IPS DF 19.7 (cell line): ENCODE measurements at places on chromosomes 6 and 20.

GRCh38 chr20:35368666-35369423 lies 42.9 kb downstream of the UQCC1 start:
- DNase-seq, result no peak

DNA sequence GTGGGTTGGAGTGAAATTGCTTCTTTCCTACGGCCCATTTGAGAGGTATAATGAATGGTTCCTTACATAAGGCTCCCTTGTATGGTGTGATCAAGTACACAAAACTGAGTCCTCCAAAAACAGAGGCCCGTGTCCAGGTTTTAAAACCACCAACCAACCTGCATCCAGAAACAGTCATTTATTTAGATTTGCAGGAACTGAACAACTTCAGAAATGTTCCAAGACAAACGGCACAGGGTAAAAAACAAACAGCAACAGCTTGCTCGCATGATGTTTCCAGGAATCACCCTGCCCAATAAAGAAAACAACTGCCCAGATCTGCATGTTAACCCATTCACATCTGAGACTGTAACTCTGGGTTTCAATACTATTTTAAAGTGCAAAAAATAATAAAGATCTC lies 40.2 kb upstream of the TRAM2 start:
- DNase-seq, result no peak

GRCh38 chr6:137894779-137895385 lies 27.8 kb downstream of the TNFAIP3 start:
- no peak for DNase-seq

- DNase-seq, result no peak
Measured at GRCh38 chr6:168916576-168917211, 337.0 kb downstream of the THBS2 start.

GRCh38 chr20:32209850-32210605 lies 2.3 kb downstream of the POFUT1 start:
- DNase-seq, result no peak

DNA sequence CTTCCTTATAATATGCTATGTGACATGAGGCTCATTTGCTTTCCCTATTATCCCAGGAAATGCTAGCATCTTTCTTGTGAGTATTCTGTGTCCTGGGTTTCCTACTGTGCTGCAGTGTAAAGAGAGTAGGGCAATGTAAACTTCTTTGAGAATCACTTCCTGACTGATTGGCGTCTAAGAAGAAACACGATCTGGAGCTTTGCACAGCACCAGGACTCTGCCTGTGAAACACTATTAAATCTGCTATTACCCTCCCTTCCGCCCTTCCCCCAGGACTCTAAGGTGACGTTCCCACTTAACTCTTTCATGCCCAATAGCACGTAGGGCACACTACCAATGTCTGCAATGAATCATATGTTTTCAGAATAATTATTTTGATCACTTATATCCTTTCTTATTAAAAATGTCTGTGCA lies 607.3 kb upstream of the CITED2 start:
- no peak for DNase-seq

- no peak for DNase-seq
Measured at GRCh38 chr6:93676581-93676980, 257.2 kb upstream of the EPHA7 start.

DNA sequence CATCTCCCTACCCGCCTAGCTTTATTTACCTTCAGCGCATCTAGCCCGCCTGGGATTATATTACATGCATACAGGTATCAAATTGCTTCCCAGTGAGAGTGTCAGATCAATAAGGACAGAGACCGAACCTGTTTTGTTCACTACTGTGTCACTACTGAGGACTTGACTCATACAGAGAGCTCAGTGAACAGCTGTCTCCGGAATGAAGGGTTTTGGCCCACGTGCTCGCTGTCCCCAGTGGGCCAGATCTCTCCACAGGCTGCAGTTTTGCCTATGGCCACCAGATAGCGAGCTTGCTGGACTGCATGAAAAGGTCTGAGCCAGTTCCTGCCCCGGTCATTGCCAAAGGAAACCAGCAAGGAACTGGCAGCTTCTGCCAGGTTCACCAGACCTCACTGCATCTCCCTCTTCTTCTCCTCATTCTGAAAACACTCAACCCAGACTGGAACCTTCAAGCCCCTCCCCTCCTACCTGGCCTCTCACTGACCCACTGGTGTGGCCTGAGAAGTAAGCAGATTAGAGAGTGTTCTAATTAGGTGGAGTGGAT lies 150.8 kb downstream of the ZMYND8 start:
- no peak for DNase-seq

- no peak for DNase-seq
Measured at GRCh38 chr6:127515234-127515793, 3.8 kb downstream of the MTCL3 start.

GRCh38 chr6:2764610-2765165 lies 505 bp upstream of the WRNIP1 start:
- no peak for DNase-seq

DNA sequence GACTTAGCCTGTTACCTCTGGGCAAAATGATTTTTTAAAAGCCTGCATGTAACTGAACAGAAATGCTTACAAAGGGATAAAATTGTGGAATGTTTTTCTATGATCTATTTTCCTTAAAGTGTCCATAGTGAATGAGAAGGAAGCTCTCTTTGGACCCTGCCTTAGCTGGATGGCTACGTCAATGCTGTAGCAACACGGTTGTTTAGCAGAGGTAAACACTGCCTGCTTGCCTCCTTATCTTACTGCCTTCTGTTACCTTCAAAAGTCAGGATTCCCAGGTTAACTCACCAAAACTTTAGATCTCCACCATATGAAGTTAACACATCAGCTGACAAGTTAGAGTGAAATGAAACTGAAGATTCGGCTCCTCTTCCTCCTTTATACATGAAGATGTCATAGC lies 402.6 kb downstream of the SAMD5 start:
- DNase-seq, result no peak

GRCh38 chr6:170192905-170193304 lies 98.0 kb downstream of the DLL1 start:
- no peak for DNase-seq

GRCh38 chr6:15444881-15445280 lies 199.0 kb downstream of the JARID2 start:
- DNase-seq, result no peak

DNA sequence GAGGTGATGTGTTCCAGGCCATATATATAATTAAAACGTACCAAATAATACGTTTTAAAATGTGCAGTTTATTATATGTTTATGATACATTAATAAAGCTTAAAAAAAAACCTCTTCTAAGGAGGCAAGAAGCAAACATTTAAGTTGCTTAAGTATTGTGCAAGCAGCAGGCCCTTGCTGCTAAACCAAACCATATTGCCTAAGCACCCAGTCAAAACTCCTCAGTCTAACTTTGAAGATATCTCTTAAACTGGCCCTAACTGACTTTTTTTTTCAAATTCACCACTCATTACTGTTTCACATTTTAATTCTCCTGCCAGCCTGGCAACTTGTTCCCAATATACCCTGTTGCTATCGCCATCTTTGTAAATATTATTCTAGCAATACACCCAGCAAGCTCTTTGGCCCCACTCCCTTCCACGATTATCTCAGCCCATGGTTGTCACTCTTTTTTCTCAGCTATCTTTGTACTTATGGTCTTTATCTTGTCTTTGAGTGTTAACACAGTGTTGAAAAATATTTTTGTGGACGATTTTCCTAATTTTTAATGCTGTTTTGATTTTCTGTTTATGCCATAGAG lies 60.9 kb downstream of the C6orf58 start:
- DNase-seq, result no peak

DNA sequence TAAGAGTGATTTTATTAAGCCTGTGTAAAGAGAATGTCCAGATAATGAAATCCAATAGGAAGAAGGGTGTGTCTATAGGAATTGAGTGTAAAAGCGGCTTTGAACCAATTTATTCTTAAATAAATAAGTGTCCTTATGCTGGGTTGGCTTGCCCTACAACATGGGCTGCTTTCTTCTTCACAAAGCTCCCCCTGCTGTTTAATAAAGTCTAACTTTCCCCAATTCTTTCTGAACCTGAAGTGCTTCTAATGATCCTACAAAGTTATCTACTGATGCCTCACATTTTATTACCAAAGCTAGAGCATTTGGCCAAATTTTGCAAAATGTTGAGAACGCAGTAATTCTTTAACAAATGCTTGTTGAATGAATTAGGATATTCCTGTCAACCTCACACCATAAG lies 36.3 kb upstream of the SIRT5 start:
- DNase-seq, result no peak

- no peak for DNase-seq
Measured at GRCh38 chr20:49230021-49230420, 10.8 kb downstream of the DDX27 start.

- peak; percentile 97 for DNase-seq
Measured at GRCh38 chr6:3209114-3210023, 18.1 kb downstream of the TUBB2B start.

DNA sequence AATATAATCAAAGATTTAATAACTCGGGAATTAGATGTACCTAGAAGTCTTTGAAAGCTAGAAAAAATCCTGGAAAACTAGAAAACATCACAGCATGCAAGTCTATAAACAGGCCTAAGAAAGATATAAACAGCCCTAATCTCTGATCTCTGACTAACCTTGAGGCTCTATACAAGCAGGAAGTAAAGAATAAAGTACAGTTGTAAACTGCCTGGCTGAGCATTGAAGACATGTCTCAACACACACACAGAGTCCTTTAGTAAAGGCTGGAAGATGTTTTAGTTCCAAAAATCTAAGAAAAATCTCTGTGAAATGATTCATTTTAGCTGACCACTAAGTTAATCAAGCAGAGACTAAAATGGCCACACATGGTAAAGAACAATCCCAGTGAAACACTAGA lies 774.5 kb downstream of the EYS start:
- DNase-seq, result no peak

- DNase-seq, result no peak
Measured at GRCh38 chr6:139706912-139707311, 332.5 kb upstream of the CITED2 start.

DNA sequence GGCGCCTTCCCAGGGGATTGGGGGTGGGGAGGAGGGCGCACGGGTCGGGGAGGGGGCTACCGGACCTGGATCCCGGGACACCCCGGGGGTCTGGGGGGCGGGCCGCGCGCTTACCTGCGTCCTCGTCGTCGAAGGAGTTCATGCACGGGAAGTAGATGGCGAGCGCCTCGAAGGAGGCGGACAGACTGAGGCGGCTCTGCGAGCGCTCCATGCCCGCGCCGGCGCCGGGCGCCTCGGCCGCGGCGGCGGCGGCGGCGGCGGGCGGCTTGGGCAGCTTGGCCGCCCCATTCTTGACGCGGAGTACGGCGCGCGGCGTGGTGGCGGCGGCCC lies 320 bp downstream of the RIMS4 start:
- DNase-seq, result no peak

- no peak for DNase-seq
Measured at GRCh38 chr6:128307671-128308070, 212.7 kb downstream of the PTPRK start.
